NCI-H1417 (cell line): ENCODE measurements at places on chromosomes 7 and 10.
A peak's percentile ranks its signal among the peaks of the same experiment; 100 is the strongest.

DNA sequence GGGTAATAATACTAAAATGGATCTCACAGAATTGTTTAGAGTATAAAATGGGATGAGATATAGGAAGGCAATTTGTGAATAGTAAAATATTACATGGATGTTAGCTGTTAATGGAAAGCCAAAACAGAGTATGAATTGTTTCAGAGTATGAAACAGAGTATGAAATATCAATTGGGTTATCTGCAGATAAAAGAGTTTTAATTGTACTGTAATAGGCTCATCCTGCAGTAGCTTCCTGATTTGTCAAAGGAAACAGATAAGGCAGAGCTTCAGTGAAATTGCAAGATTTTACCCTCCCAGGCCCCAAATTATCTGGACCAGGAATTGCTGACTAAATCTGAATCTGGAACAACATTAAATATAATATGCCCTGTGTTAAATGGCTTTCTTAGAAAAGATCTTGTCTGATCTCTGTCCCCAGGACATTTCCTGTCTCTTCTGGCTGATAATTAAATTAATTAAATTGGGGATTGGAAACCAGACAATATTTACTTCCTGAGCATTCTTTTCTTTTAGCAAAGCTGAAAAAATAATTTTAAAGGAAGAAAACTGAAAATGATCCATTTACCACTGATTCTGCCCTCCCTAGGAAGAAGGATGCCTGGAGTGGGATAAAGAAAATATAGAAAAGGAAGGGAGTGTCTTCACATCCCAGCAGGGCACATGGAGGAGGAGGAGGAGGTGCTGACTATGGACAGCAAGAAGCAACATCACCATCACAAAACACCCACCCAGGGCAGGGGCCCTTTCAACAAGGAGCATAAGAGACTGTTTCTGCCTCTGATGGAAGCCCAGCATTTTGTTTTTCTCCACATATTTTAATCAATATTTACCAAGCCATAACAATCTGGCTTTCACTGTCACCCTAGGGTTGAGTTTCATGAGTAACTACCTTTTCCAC is 18.5 kb downstream of the PTN start:
- DNase-seq, result no peak

- peak; percentile 18 for DNase-seq
These were observed 64.2 kb downstream of the PHYHIPL start for GRCh38 chr10:59240582-59241183.

GRCh38 chr7:74655768-74656440 is 1.6 kb upstream of the GTF2I start:
- peak; percentile 69 for DNase-seq

DNA sequence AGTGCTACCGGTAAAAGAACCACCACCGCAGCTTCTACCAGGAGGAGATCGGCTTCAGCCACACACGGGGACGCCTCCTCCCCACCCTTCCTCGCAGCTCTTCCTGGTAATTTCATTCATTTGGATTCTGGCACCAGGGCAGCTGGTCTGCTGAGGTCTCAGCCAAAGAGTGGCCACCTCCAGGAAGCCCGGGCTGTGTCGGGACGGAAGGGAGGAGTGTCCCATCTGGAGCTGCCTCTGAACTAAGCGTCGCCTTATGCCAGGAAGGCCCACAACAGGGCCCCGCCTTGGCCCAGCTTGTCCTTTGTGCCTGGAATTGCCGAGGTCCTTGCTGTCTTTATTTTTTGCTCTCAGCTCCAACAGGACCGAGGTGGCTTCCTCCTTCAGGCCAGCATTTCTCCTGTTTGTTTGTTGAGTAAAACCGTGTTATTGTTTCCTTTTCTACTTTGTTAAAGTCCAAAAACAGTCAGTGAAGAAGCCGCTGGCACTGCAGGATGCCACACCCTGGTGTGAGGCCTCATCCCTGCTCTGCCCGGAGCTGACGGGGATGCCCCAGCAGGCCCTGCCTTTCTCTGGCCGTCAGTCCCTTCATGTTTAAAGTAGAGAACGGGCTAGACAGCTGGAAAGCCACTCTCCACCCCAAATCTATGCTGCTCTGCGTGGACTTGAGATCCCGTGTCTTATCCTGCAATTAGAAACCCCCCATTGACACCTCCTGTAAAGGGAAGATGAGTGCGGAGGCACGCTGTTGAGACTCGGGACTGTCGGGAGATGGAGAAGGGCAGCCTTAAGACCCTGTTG is 24.5 kb upstream of the TTYH3 start:
- no peak for DNase-seq

DNA sequence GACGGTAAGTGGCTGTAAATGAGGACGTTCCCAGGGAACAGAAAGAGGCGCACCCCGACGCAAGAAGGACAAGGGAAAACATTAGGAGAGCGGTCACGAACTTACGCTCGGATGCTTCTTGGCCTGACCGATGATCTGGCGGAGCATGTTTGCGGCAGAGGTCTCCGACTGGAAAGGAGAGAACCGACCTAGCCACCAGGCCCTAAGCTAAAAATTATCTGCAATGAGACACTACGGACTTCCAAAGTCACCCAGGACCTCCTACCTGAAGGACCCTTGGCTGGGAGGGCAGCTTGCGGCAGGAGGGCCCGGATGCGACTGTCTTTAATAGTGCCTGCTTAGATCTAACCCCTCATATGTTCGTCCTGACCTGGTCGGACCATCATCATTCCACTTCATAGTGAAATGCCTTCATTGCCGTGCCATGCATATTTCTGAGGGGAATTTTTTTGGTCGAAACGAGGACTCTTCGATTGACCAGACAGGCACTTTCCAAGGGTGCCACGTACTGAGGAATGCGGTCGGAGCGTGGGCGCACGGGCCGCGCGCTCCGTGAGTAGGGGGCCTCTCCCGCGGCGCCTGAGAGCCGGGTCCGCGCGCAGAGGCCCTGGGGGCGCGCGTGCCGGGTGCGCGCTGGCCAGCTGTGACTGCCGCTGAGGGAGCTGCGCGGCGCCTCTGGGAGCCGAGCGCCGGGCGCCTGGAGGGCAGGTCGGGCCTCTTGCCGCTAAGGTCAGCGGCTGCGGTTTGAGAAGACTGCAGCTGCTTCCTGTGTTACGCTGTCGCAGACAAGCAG is 33.6 kb upstream of the PHF14 start:
- peak; percentile 96 for DNase-seq

DNA sequence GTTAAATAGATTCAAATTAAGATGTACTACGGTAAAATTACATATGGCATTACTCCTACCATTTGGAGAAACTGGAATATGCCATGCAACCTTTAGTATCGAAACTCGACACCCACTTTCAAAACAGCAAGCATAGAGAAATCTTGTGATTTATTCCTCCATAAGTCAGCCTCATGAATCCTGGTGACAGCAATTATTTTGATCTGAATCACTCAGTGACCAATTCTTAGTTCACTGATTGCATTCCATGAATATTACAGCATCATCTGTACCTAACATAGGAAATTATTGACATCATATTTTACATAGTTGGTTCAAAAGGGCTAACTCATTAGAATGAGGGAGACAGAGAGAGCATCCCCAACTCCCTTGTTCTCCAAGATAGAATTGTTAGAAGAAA is 89.6 kb downstream of the CACNB2 start:
- no peak for DNase-seq

GRCh38 chr10:78449554-78449953 is 415.9 kb downstream of the RPS24 start:
- DNase-seq, result no peak

- no peak for DNase-seq
These were observed 5.8 kb upstream of the SAMD8 start for GRCh38 chr10:75105576-75106197.

DNA sequence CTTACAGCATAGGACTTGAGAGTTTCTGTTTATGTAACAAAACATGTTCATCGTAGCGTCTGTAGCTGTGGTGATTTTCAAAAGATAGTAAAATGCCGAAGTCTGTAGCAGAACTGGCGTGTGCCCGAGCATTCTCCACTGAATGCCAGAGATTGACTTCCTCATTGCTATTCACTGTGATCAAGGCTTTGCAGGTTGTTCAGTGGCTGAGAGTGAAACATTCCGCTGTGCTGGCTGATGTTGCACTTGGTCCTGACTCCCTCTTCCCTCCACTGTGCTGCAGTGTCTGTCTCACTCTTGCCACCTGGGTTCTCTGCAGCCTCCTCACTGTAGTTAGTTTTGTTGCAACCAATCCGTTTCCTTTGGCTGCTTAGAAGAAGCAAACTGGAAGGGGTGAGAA is 37.6 kb downstream of the FHIP2A start:
- DNase-seq, result no peak

DNA sequence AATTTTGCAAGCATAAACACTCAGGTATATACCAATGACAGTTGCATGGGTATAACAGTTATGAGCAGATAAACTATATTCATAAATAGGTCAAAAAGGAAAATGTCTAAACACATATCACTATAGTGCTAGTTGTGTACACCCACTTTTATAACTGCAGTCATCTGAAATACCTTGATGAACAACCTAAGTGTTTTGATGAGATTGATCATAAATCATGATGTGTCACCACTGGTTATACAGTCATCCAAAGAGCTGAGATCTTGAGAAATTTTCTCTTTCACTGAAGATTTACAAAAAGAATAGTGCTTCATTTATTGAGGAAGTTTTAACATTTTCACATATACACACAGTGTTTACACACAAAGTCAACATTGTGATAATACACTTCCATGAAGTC is 78.6 kb upstream of the SLC25A13 start:
- peak; percentile 32 for DNase-seq

- no peak for DNase-seq
These were observed 1577.2 kb upstream of the LRRTM3 start for GRCh38 chr10:65348637-65349036.

DNA sequence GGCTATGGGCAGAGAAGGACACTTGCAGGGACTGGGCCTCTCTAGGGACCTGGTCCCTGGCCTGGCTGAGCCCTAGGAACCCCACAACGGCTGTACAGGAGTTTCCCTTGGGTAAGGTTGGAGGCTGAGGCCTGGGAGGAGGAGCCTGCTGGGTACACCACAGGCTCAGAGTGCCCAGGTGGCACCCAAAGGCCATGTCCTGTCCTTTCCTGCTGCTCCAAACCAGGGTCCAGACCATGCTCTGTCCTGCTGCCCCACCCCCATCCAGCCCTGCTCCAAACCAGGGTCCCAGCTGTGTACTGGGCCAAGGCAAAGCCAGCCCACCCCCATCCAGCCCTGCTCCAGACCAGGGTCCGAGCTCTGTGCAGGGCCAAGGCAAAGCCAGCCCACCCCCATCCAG is 35.3 kb upstream of the ZNF488 start:
- no peak for DNase-seq

DNA sequence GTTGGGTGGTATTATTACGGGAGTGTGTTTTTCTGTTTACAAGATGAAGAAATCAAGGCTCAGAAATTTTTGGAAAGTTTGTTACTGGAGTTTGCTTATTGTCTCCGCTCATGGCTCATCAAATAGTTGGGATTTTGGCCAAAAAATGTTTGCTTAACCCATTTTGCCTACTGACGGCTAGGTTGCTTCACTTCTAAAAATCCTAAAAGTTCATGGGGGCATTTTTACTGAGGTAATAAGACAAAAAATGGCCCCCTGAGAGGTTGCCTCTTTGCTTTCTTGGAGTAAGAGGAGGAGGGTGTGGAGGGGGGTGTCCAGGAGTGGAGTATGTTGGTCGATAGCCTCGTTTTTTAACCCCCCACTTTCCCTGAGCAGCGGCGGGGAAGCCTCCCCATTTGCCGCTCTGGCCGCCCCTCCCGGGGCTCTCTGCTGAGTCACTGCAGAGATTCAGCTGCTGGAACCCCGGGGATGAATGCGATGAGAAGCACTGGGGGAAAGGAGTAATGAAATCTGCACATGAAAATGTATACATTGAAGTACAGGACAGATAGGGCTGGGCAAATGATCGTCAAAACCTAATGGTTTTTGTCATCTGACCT is 1.5 kb downstream of the MEST start:
- no peak for DNase-seq

DNA sequence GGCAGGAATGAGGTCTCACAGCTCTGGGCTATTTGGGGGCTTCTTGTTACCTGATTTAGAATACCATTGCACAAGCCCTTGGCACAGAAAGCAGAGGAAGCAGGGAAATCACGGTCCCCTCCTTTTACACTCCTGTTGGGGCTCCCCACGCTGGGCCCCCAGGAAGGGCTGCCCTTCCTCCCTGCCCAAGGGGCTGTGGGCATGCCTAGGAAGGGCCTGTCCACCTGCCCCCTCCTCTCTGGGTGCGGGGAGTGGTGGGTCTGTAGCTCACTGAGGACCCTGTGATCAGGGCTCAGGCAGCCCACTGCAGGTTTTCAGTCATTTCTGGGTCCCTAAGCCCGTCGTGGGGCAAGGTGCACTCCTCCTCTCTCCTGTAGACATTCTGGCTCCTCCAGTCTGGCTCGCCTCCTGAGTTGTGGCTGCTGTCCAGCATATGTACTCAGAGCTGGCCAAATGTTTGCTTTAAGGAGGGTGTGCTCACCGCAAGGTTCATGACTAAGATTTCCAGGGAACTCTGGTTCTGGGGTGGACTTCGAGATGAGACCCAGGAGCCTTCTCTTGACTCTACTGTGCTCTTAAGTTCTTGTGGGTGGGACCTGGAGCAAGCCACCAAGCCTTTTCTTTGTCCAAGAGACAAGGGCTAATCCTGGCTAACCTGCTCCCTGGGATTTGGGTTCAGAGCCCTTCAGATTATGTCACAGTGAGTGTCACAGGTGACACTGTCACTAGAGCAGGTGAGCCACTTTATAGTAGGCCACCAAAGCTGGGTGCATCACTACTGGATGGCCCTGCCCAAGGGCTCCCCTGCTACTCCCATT is 56.0 kb downstream of the TACR2 start:
- DNase-seq, result no peak
